ENCODE measurements at places on chromosomes 11 and 22. TPM values are rescaled to one million over a fixed set of nuclear protein-coding genes. Genes with fewer than 3 reads are reported as not detected.
A peak's percentile ranks its signal among the peaks of the same experiment; 100 is the strongest.

GRCh38 chr11:66119348-66120133, 49.5 kb downstream of the PACS1 start:
- H3K4me3 ChIP-seq = no peak overlapping the region
- peaks cover 1% of the 10 kb centered on the region for H3K36me3 ChIP-seq
- no peak overlapping the region for H3K27ac ChIP-seq
- peaks cover 60% of the 10 kb centered on the region for H3K4me1 ChIP-seq
- no peak for DNase-seq

DNA sequence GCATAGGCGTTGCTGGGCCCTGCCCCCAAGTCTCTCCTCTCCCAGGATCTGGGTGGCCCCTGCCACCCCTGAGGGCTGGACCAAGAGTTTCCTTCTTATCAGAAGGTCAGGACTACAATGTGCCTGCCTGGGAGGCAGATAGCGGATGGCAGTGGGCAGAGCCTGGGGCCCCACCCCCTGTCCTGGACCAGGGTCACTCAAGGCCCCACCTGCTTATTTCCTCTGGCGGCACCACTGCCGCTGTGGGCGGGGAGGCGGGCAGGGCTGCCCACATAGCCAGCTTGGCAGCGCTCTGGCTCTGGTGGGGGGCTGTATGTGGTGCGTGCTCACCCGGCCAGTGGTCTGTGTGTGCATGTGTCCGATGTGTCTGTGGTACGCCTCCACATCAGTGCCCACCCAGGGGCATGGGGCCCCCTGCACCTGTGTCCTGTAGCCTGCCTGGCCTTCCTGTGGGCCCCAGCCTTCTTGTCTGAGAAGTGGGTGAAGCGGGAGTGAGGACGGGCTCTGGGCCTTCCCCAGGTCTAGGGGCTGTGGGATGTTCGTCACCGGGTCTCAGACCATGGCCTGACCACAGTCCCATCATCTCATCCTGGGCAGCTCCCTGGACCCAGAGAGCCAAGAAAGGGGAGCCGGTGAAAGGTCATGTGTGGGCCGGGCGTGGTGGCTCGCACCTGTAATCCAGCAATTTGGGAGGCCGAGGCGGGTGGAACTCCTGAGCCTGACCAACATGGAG, 3.0 kb downstream of the GAS2L1 start:
- H3K36me3 ChIP-seq = no peaks in the 10 kb centered on the region
- H3K4me1 ChIP-seq = peaks cover 9% of the 10 kb centered on the region
- no peak for DNase-seq
- H3K27me3 ChIP-seq = peaks cover 29% of the 10 kb centered on the region

DNA sequence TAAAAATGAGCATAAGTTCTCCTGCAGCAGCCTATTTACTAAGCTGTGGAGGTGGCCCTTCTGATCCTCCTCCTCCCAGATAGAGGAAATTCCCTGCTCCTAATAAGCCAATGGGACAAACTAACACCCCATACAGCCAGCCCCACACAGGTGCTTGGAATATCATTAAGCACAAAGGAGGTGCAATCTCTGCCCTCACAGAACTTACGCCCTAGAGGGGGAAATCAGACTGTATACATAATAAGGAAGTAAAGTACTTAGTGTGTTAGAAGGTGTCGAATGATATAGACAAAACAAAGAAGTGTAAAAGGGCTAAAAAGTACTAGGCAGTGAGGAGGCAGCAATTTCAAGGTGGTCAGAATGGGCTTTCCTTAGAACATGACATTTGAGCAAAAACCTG, 5.8 kb downstream of the MS4A12 start:
- H3K4me3 ChIP-seq = no peak overlapping the region
- H3K36me3 ChIP-seq = no peaks in the 10 kb centered on the region
- H3K4me1 ChIP-seq = no peaks in the 10 kb centered on the region
- H3K27ac ChIP-seq = no peak overlapping the region
- no peak for DNase-seq

DNA sequence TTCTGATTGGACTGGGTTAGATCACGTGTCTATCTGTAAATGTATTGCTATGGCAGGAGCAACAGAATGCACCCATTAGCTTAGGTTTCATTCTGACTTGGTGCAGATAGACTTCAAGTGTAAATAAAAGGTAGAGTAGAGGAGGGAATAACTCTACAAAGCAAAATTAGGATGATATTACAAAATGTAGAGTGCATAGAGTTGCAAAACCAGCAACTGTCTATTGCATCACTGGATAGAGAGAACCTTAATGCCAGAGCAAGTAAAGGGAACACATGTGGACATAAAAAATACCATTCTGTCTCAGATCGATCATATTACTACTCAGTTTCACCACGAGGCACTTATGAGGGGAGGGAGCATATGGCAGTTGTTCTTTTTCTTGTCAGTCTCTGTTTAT, 22.0 kb upstream of the CAT start:
- H3K27ac ChIP-seq = no peak overlapping the region
- H3K4me3 ChIP-seq = no peak overlapping the region
- H3K36me3 ChIP-seq = no peaks in the 10 kb centered on the region
- H3K4me1 ChIP-seq = no peaks in the 10 kb centered on the region

DNA sequence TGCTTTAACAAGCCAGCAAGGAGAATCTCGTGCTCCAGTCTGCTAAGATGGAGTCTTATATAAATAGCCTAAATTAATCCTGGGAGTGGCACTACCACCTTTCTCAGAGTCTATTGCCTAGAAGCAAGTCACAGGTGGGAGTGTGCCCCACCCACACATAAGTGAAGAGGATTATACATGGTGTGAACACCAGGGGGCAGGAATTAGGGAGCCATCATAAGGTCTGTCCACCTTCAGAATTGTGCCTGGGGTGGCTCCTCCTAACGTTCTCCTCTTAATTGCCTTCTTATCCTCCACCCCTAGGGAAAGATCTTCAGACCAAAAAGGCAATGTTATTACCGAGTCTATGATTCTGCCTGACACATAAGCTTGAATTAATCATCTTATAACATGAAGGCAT, 276.8 kb upstream of the SESN3 start:
- H3K27ac ChIP-seq = no peak overlapping the region
- no peaks in the 10 kb centered on the region for H3K36me3 ChIP-seq
- H3K4me3 ChIP-seq = no peak overlapping the region
- no peak for DNase-seq

GRCh38 chr11:75721852-75722668, 4.4 kb downstream of the MOGAT2 start:
- H3K27me3 ChIP-seq = peaks cover 2% of the 10 kb centered on the region
- no peaks in the 10 kb centered on the region for H3K4me1 ChIP-seq
- H3K27ac ChIP-seq = no peak overlapping the region
- no peak for DNase-seq
- H3K4me3 ChIP-seq = no peak overlapping the region
- H3K36me3 ChIP-seq = no peaks in the 10 kb centered on the region

DNA sequence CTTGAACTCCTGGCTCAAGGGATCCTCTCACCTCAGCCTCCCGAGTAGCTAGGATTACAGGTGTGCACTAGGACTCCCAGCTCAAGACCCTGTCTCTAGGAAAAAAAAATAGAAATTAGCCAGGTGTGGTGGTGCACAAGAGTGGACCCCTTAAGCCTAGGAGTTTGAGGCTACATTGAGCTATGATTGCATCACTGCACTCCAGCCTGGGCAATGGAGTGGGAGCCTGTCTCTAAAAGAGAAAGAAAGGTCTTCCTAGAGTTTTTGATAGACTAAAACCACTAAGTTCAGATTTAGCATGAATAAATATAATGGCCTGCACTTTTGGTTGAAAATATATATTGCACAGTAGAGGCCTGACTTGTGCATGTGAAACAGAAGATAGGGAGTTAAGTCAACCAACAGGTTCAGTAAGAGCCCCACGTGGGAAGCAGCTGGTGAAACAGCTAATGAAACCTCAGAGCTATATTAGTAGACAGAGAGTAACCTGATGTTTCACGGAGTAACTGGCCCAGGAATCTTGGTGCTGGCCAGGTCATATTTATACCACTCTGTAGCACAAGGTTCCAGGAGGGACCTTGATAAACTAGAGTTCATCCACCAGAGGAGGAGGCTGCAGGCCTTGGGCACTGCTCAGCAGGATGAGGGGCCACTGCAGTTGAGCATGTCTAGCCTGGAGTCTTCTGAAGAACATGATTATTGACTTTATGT, 4.6 kb upstream of the MICAL3 start:
- no peak overlapping the region for H3K27ac ChIP-seq
- no peaks in the 10 kb centered on the region for H3K36me3 ChIP-seq
- no peak for DNase-seq
- peaks cover 6% of the 10 kb centered on the region for H3K4me1 ChIP-seq

DNA sequence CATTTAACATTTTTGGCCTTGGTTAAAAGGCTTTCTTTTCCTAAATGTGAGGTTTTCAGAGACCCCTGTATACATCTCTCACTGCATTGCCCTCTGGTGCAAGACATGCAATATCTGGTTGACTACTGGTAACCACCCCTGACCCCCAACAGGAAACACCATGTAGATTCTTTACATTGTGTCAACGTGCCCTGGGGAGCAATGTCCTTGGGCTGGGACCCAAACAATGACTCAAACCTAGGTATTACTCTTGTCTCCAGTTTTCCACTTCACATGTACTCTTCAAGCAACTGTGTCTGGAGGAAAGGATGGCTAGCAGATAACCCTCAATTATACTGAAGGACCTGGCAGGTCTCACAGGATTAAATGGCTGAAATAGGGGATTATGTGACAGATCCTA, 1.1 kb upstream of the GPR83 start:
- DNase-seq = no peak
- H3K27me3 ChIP-seq = peaks cover 29% of the 10 kb centered on the region
- no peak overlapping the region for H3K4me3 ChIP-seq
- H3K4me1 ChIP-seq = peaks cover 8% of the 10 kb centered on the region
- no peak overlapping the region for H3K27ac ChIP-seq

GRCh38 chr11:63858628-63859550, 20.0 kb downstream of the MARK2 start:
- no peak overlapping the region for H3K4me3 ChIP-seq
- no peak for DNase-seq
- H3K27me3 ChIP-seq = no peaks in the 10 kb centered on the region
- no peak overlapping the region for H3K27ac ChIP-seq
- H3K36me3 ChIP-seq = peaks cover 17% of the 10 kb centered on the region

- H3K27ac ChIP-seq = no peak overlapping the region
- no peak for DNase-seq
- peaks cover 7% of the 10 kb centered on the region for H3K4me1 ChIP-seq
These were observed 46.5 kb downstream of the FCHSD2 start for GRCh38 chr11:73095613-73096012.

DNA sequence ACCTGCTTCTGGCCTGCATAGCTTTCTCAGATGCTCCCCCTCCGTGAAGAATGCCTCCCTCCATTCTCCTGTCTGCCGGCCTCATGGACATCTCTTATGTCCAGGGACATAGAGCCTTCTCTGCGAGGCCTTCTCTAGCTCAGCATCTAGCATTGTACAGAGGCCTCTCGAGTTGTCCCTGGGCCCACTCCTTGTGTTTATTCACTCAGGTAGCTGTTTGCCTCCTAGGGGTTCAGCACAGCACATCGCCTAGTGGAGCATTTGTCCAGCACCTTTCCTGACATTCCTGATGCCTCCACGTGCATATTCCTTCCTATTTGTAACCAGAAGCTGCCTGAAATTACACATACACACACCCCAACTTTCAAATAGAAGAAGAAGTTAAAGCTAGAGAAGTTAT, 101.3 kb downstream of the TBC1D22A start:
- H3K4me1 ChIP-seq = no peaks in the 10 kb centered on the region
- H3K4me3 ChIP-seq = no peak overlapping the region
- no peak for DNase-seq
- H3K27me3 ChIP-seq = no peaks in the 10 kb centered on the region
- peak overlapping the region; percentile 48 for H3K27ac ChIP-seq
- peaks cover 15% of the 10 kb centered on the region for H3K36me3 ChIP-seq

GRCh38 chr11:9629064-9629463, 34.8 kb upstream of the SWAP70 start:
- peaks cover 1% of the 10 kb centered on the region for H3K36me3 ChIP-seq
- H3K27ac ChIP-seq = no peak overlapping the region
- H3K4me1 ChIP-seq = no peaks in the 10 kb centered on the region
- no peak for DNase-seq

GRCh38 chr22:45957826-45958225, 19.1 kb downstream of the WNT7B start:
- H3K27ac ChIP-seq = no peak overlapping the region
- H3K4me3 ChIP-seq = no peak overlapping the region
- no peak for DNase-seq
- H3K27me3 ChIP-seq = peaks cover 6% of the 10 kb centered on the region
- no peaks in the 10 kb centered on the region for H3K36me3 ChIP-seq

- no peak for DNase-seq
- peaks cover 22% of the 10 kb centered on the region for H3K4me1 ChIP-seq
- no peak overlapping the region for H3K4me3 ChIP-seq
These were observed 6.5 kb upstream of the UCP2 start for GRCh38 chr11:73989156-73989555.

- no peak overlapping the region for H3K27ac ChIP-seq
- no peak for DNase-seq
- H3K4me3 ChIP-seq = no peak overlapping the region
- H3K27me3 ChIP-seq = no peaks in the 10 kb centered on the region
- H3K36me3 ChIP-seq = no peaks in the 10 kb centered on the region
- H3K4me1 ChIP-seq = no peaks in the 10 kb centered on the region
These were observed 15.7 kb upstream of the ANO5 start for GRCh38 chr11:22177186-22177585.

DNA sequence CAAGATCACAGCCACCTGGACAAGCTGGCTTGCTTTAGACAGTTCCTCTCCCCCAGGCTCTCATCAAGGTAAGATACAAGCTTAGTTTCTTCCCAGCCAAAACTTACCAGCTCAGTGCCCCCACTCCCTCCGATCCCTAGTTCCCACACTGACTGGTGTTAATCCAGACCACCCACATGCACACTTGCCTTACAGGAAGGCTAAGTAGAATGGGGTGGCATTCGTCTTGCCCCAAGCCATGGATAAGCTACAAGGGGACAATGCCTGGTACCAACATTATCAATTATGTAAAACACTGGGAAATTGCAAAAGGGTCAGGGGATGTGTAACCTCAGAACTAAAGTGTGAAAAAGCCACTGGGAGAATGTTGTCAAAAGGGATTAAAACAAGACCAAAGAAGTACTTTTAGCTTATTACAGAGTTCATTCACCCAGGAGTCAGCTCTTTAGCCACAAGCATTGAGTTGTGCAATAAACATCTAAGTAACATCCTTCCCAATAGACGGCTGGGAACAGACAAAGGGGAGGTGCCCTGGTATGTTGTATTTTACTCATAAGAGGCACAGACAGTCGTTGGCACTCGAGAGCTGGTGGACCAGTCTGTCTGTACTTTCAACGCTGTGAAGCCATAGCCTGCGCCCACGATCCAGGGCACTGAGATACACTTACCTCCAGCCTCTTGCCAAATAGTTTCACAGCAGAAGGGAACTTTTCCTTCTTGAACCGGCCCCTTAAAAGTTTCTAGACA, 1.1 kb downstream of the DHCR7 start:
- H3K36me3 ChIP-seq = peaks cover 50% of the 10 kb centered on the region
- peak overlapping the region; percentile 92 for H3K4me3 ChIP-seq
- H3K27ac ChIP-seq = peak overlapping the region; percentile 90
- no peaks in the 10 kb centered on the region for H3K27me3 ChIP-seq

The P2RX6 gene
- total RNA-seq = 0.18 TPM

The TMPRSS4 gene
- total RNA-seq = not detected

The TBX1 gene
- total RNA-seq = 0.56 TPM

The HRAS gene
- total RNA-seq = 76.6 TPM

The KCNJ1 gene
- not detected for total RNA-seq

The FGF3 gene
- not detected for total RNA-seq

The GAB2 gene
- 16.0 TPM for total RNA-seq

The VEGFB gene
- total RNA-seq = 55.5 TPM

The PATE4 gene
- not detected for total RNA-seq

The ANO1 gene
- not detected for total RNA-seq

The LSP1 gene
- total RNA-seq = 262 TPM

Measured in activated T-helper 1 cell treated with anti-CD3 and anti-CD28 coated beads, Interleukin-12 subunit alpha, Interleukin-12 subunit beta, Interleukin-2, Interleukin-4 antibody, amounts not matched to agents 30 ng/mL and 10 ng/mL and 1 ng/mL, durations not matched to agents 14 hours and 24 hours and 36 hours (primary cell).